ENCODE measurements at places on chromosomes 6 and 20.

- DNase-seq = no peak
- no peaks in the 10 kb centered on the region for H3K36me3 ChIP-seq
- no peak overlapping the region for H3K4me3 ChIP-seq
- peaks cover 27% of the 10 kb centered on the region for H3K4me1 ChIP-seq
Observed at GRCh38 chr20:50107796-50108331, 5.1 kb downstream of the UBE2V1 start.

DNA sequence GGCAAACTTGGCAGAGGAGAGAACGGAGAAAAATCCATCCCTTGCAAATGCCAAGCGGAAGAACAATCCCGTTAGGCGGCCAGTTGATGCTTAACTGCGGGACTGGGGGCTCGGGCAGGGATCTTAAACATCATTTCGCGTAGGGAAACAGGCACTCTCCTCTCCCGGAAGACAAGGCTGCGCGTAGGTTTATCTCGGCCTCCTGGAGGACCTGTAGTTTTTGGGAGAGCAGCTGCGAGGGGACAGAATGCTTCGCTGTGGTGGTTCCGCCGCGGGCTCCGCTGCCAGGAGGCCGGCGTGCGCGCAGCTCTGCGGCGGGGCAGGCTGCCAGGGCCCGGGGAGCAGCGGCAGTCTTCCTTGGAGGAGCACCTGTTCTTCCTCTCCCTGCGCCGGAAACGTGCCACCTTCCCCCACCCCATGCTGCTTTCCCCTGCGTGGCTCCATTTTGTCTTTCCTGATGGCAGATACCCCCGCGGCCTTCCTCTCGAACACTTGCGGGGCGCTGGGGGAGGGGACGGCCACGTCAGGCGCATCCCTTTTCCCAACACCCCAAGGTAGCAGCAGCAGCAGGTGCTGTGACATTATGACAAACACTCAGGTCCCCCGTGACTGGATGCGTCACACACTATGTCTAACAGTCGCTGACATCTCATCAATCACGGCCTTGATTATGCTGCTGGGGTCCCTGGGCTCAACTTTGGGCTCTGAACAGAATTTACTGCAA, 230.7 kb upstream of the BTBD3 start:
- no peaks in the 10 kb centered on the region for H3K27me3 ChIP-seq
- no peak overlapping the region for H3K4me3 ChIP-seq
- no peak for DNase-seq

DNA sequence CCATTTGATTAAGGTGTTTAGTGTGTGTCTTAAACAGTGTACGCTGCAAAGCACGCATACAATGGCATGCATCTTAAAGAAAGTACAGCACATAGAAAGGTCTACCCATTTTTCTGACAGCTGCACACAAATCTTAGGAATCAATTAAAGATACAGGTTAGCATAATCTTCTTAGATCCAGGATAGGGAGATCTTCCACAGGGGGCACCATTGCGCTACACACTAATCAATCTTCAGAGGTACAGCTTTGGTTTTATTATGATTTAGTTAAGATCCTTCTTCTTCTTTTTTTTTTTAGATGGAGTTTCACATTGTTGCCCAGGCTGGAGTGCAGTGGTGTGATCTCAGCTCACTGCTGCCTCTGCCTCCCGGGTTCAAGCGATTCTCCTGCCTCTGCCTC, 63.7 kb upstream of the BEND3 start:
- no peaks in the 10 kb centered on the region for H3K4me1 ChIP-seq
- no peaks in the 10 kb centered on the region for H3K36me3 ChIP-seq
- no peak overlapping the region for H3K27ac ChIP-seq
- no peak for DNase-seq

DNA sequence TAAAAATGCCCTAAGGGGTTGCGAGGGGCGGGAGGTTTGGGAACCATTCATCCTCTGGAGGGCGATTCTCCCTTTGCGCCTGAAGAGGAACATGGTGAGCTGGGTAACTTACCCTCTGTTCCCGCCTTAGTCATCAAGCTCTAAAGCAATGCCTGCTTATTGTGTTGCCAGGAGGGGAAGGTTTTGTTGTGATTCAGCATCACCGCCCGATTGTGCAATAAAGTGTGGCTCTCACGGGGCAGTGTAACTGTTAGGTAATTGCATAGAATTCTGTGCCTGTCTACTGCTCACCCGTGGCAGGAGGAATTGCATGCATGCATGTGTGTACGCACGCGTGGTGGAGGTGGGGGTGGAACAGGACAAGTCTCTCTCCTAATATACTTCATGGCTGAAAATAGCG, 95.5 kb upstream of the AGPAT4 start:
- no peaks in the 10 kb centered on the region for H3K4me1 ChIP-seq
- H3K27ac ChIP-seq = no peak overlapping the region
- no peaks in the 10 kb centered on the region for H3K36me3 ChIP-seq
- no peak for DNase-seq

GRCh38 chr6:12601881-12602280, 114.7 kb upstream of the PHACTR1 start:
- H3K4me1 ChIP-seq = peaks cover 7% of the 10 kb centered on the region
- DNase-seq = no peak
- no peak overlapping the region for H3K27ac ChIP-seq
- H3K27me3 ChIP-seq = no peaks in the 10 kb centered on the region
- no peak overlapping the region for H3K4me3 ChIP-seq

DNA sequence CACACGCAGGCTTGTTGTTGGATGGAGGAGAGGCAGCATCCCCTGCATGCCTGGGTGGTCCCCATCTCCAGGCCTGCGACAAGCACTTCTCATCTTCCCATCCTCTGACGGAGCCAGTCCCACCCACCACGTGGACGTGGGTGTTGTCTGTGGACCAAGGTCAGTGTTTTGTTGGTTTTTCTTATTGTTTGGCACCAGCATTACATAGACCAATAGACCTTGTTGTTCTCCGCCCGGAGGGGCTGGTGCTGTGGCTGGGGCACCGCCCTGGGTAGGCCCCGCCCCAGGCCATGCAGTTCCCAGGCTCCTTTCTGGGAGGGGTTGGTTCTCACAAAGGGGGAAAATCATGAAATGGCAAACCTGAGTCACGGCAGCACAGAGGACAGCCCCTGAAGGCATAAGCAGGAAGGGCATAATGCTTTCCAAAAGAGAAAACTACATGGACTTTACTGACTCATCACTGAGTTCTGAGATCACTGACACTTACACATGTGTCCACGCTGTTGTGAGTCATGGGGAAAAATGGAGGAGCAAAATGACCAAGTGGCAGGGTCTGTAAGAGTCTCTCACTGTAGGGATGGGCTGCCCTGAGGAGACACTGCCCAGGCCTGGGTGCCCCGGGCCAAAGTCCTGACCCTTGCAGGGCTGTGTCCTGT, 90.8 kb downstream of the THBS2 start:
- no peak overlapping the region for H3K27ac ChIP-seq
- H3K4me3 ChIP-seq = no peak overlapping the region
- no peaks in the 10 kb centered on the region for H3K36me3 ChIP-seq
- no peaks in the 10 kb centered on the region for H3K4me1 ChIP-seq
- no peak for DNase-seq

DNA sequence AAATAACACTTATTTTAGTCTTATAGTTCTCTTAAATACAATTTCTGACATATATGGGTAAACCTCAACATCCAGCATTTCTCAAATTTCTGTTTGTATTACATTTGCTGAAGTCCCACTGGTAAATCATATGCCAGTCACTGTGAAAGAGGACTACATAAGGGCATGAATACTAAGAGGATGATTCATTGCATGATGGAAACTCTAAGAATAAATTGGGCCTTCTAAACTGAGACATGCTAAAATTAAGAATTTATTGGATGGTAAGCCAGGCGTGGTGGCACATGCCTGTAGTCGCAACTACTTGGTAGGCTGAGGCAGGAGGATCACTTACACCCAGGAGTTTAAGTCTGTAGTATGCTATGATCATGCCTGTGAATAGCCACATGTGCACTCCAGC, 12.1 kb downstream of the DEFB123 start:
- no peaks in the 10 kb centered on the region for H3K27me3 ChIP-seq
- no peak overlapping the region for H3K4me3 ChIP-seq
- H3K27ac ChIP-seq = no peak overlapping the region
- no peaks in the 10 kb centered on the region for H3K4me1 ChIP-seq
- no peak for DNase-seq

GRCh38 chr20:35191419-35192117, 19.7 kb downstream of the PROCR start:
- H3K27me3 ChIP-seq = no peaks in the 10 kb centered on the region
- H3K27ac ChIP-seq = no peak overlapping the region
- H3K36me3 ChIP-seq = no peaks in the 10 kb centered on the region
- no peaks in the 10 kb centered on the region for H3K4me1 ChIP-seq
- no peak for DNase-seq

DNA sequence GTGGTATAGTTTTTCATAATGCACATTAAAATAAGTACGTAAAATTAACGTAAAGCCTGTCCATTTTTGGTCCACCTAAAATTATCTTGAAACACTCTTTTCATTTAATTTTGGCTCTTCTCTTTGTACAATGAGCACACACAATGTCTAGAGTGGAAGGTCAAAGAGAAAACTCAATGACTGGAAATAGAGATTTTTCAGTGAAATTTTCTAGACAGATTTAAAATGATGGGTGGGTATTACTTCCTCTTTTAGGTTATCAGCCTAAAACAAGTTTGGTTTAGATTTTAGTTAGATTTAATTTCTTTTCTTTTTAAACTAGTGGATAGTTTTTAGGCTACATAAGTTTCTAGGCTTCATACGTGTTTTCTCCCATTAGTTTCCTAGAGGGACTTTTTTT, 24.9 kb downstream of the DSE start:
- peaks cover 23% of the 10 kb centered on the region for H3K4me1 ChIP-seq
- H3K27me3 ChIP-seq = no peaks in the 10 kb centered on the region
- H3K36me3 ChIP-seq = no peaks in the 10 kb centered on the region
- no peak for DNase-seq
- H3K27ac ChIP-seq = no peak overlapping the region

DNA sequence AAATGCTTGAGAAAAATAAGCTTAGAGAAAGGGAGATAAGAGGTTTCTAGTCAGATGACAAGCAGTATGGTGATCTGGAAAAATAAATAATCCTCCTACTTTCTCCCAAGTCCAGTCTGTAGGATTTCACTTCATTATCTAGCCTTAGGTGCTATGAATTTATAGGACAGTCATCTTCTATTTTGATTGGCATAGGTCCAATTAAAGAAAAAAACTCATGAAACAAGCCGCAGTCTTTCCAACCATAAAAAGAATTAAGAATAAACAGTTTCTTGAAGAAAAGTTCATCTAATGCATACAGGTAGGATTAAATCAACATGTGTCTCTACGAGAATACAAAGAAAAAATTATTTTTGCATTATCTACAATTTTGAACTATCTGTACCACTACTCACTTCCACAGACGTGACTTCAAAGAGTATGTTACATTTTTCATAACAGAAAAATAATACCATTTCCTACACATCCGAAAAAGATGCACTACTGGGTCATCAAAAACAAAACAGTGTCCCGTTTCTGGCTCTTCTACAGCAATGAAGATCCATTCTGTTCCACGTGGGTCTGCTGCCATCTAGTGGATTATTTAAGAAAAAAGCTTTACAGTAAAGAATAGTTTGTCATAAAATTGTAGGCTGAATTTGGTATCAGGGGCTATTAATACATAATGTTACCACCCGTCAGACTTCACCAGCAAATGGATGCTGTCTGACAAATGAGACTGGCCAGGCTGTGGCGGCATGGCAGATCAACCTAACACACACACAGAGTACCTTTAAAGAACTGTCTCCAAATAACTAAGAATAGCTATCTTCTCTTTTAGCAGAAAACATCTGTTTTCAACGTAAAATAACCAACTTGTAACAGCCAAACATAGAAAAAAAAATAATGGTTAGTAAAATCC, 28.9 kb downstream of the STX7 start:
- DNase-seq = peak; percentile 73
- peaks cover 3% of the 10 kb centered on the region for H3K4me1 ChIP-seq
- no peaks in the 10 kb centered on the region for H3K36me3 ChIP-seq

GRCh38 chr6:149651056-149651455, 2.5 kb upstream of the KATNA1 start:
- H3K4me3 ChIP-seq = no peak overlapping the region
- peak; percentile 55 for DNase-seq
- H3K36me3 ChIP-seq = no peaks in the 10 kb centered on the region

GRCh38 chr6:104789770-104790190, 69.9 kb downstream of the HACE1 start:
- H3K36me3 ChIP-seq = no peaks in the 10 kb centered on the region
- no peak overlapping the region for H3K4me3 ChIP-seq
- DNase-seq = peak; percentile 43
- no peak overlapping the region for H3K27ac ChIP-seq

DNA sequence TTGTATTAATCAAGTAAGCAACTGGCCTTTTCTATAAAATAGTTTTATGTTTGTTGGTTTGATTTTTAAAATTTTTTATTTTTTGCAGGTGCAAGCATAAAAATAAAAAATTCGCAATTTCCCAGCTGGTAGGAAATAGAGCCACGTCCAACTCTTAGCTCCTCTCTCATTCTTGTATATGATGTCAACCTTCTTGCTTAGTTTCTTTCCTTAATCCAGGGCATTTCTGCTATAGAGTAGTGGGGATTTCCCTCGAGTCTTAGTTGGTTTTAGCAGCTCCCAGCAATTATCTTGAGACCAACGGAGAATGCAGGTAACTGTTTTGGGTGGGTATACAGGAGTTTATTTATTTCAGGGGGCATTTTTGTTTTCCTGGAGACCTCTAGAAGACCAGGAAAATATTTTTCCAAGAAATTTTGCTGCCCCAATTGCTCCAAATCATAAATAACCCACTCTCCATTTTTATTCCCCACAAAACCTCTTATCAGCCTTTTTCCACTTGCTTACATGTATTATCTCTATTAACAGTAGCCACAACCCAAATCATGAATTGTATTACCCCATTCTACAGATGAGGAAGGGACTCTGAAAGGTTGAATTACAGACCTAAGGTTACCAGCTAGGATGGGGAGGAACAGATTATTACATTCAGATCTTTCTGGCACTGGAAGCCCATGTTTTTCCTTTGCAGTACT, 18.4 kb downstream of the PHACTR2 start:
- no peak overlapping the region for H3K4me3 ChIP-seq
- no peak for DNase-seq
- no peaks in the 10 kb centered on the region for H3K27me3 ChIP-seq
- no peaks in the 10 kb centered on the region for H3K36me3 ChIP-seq

GRCh38 chr20:9261781-9262180, 192.9 kb downstream of the PLCB4 start:
- DNase-seq = no peak
- no peak overlapping the region for H3K4me3 ChIP-seq
- H3K27ac ChIP-seq = no peak overlapping the region
- H3K4me1 ChIP-seq = no peaks in the 10 kb centered on the region
- no peaks in the 10 kb centered on the region for H3K27me3 ChIP-seq

GRCh38 chr6:31485055-31485454, 12.9 kb upstream of the MICB start:
- no peaks in the 10 kb centered on the region for H3K4me1 ChIP-seq
- no peak overlapping the region for H3K27ac ChIP-seq
- H3K4me3 ChIP-seq = no peak overlapping the region
- DNase-seq = no peak

GRCh38 chr20:62953839-62954703, 1.6 kb downstream of the SLC17A9 start:
- peak overlapping the region; percentile 41 for H3K4me3 ChIP-seq
- DNase-seq = peak; percentile 26
- H3K4me1 ChIP-seq = 0 out of 2 replicates have a peak, but pooled peaks cover 10% of the 10 kb centered on the region
- no peak overlapping the region for H3K27ac ChIP-seq
- H3K27me3 ChIP-seq = peaks cover 10% of the 10 kb centered on the region

- H3K36me3 ChIP-seq = no peaks in the 10 kb centered on the region
- H3K4me3 ChIP-seq = no peak overlapping the region
- H3K4me1 ChIP-seq = no peaks in the 10 kb centered on the region
- H3K27ac ChIP-seq = no peak overlapping the region
- DNase-seq = no peak
Observed at GRCh38 chr20:35274172-35275092, 3.5 kb downstream of the MMP24OS start.
